MV-4-11 (cell line): ENCODE measurements at places on chromosomes 4 and X.

DNA sequence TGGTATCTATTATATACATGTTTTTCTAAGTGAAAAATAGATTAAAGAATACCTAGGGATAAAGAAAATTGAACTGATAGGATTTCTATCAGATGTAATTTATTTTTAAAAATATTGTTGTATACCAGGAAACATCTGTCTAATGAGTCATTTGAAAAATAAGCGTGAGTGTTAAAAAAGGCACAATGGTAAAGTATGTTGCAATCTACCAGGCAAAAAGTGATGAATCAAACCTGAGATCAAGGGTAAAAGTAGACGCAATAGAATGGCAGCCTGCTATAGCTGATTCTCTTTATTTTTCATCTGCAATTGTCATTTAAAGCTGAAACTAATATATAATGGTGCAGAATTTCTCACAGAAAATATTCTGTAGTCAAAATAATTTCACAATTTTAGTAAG lies 1119.6 kb downstream of the PCDH18 start:
- DNase-seq = no peak

- no peak for DNase-seq
Observed at GRCh38 chrX:79623098-79623762, 256.1 kb upstream of the ITM2A start.

GRCh38 chr4:142815834-142816233 lies 30.3 kb downstream of the INPP4B start:
- DNase-seq = peak; percentile 69

DNA sequence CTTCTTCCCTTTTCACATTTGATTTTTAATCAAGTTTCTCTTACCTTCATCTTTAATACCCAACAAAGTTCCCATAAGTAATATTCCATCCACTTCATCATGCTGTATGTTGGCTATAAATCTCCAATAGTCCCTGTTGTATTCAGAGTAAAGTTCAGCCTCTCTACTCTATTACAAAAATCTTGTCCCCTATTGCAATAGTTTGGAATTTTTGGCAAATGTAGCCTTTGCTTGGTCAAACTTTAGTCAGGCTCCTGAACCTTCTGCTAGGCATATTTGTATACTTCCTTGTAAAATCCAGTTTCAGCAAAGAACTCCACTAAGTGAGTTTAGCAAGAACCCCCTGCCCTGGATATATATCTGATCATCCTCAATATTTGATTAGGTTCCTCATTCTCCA lies 54.0 kb upstream of the PACRGL start:
- no peak for DNase-seq

- DNase-seq = no peak
Observed at GRCh38 chr4:41912546-41912945, 22.7 kb upstream of the TMEM33 start.

DNA sequence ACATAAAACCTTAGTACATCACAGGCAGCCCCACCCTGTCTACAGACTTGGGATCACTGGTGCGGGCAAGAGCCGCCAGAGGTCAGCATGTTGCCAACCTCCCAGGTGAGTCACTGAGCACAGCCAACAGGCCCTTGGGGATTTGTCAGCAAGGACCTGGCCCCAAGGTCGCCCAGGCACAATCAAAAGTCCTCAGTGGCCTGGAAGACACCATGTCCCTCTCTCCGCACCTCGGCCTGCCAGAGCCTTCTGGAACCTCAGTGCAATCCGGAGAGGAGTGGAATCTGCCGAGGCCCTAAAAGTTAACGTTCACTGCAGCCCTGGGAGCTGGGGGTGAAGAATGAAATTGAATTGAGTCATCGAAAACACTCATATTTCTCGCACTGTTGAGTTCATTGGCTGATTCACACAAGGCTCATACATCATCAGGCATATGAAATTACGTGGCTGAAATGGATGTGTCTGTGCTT lies 74.3 kb downstream of the WFS1 start:
- DNase-seq = no peak

DNA sequence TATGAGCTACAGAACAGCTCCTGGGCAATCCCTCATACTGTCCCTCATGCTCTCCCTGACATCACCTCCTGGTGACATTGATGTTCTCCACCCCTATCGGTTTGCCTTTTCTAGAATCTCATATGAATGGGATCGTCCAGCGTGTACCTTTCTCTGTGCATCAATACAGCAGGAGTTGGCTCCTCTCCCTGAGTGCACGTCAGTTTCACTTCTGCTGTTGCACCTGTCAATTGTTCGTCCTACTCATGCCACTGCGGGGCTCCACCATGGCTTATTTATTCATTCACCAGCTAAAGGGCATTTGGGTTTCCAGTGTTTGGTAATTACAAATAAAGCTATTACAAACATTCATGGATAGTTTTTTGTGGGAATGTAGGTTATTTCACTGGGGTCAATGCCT lies 269.1 kb upstream of the ZFP42 start:
- DNase-seq = no peak

DNA sequence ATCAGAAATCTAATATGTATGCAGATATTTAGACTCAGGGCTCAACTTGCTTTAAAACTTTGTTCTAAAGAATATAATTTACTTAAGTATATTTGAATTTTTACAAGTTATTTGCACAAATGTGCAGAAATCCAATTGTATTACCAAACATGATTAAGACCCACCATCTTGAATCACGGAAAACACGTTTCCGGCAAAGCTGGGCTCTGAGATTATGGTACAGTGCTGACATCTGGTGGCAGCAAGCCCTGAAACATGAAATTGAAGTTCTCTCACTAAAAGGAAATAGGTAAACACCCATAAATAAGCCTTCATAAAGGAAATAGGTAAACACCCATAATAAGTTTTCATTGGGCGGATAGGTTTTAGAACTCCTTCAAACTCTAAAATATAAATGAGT lies 98.3 kb upstream of the MAOA start:
- peak; percentile 32 for DNase-seq

- DNase-seq = peak; percentile 4
Observed at GRCh38 chrX:20527558-20528011, 260.9 kb upstream of the RPS6KA3 start.

DNA sequence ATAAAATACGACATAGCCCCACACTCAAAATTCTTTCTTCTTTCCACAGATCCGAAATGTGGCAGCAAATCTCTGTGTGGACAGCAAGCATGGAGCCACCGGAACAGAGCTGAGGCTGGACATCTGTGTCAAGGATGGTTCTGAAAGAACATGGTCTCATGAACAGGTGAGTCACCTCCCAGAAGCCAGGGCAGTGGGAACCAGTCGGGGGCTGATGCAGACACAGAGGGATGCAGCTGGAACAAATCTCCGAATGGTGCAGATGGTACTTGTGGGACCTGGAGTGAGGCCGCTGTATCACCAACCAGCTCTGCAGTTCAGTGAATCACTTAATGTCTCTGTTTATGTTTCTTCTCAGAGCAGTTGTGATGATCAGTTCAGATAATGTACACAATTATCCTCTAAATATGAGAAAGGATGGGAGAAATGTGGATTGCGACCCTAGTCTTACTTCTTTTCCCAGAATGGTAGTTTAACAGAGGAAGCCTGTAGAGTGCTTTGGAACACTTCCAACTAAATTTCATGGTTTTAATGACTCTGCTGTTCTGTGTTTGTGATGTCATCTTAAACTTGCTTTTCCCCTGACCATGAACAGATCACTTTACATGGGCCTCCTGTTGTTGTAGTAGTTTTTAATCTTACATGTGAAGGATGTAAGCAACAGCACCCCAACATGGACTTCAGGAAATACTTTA lies 159.3 kb upstream of the GALNT7 start:
- DNase-seq = no peak

DNA sequence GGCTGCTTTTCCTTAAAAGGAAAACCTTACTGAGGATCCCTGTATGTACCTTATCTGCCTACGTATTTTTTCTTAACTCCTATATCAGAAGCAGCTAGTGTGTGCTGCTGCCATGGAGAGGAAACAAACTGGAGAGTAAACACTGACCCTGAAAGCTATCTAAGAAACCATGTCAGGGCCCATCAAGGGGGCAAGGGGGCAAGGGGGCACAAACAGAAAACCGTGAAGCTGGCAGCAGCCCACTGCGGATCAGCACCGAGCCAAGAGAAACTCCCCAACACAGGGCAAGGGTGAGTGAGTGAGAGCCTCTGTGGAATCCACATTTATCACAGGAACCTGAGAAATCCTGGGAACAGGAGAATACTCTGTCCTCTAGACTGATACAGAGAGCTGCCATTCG lies 1204.2 kb downstream of the PCDH18 start:
- DNase-seq = no peak

DNA sequence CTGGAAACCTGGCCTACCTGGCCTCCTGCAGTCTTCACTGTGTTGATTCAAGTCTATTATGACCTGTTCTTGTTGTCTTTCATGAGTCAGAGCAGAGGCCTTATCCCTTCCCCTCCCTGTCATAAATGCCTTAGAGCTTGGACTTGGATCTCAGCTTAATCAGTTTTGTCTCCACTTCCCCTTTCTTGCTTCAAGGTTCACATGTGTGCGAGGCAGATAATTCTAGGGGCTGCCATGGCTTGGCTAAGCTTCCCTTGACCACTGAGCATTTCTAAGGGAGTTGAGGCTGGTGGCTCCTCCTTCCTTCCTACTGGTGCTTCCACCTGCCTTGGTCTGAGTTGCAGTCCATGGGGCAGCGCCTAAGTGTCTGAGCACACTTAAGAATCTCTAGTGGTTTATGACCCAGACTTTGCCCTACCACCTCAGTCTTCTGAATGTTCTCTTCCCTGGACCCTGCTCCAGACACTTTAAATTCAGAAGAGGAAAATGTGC lies 1.7 kb upstream of the HEPH start:
- peak; percentile 85 for DNase-seq

DNA sequence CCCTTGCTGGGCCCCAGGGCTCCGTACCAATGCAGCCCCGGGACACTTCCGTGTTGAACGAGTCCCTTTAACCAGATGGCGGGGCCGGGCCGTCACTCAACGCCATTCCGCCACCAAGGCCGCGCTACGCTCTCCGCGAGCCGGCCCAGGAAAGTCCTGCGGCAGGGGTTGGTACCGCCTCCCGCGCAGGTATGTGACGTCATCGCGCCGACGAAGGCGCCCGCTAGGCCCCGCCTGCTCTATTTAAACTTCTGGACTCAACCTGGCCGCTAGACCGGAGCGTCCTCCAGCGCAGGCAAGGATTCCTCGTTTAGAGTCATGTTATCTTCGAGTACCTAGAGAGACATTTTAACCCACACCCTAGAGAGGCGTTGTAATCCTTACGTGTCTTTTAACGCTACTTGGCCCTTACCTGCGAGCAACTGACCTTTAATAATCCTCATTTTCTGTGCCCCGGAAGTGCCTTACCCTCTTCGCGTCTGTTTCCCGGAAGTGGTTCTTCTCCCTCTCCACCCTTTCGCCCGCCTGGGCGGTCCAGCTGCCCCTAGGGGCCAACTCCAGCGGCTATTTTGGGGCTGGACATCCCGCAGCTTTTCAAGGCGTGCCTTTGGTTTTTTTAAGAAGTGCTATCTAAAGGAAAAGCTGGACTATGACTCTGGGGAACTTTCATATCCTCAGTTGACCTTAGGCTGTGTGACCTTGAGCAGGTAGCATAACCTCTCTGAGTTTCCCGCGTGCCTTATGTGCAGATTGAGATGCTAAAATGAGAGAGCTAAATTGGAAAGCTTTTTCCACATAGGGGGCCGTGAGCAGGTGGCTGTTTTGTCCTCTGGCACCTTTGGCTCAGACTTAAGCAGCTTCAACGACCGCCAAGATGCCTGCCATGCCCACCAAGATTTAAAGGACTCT lies at the start of gene PNPLA4:
TSS of gene PNPLA4 (minus strand) at position 155 of the 909 bp plus-strand sequence. CDS start 1,294 bp downstream, outside the sequence.
- DNase-seq = peak; percentile 77

DNA sequence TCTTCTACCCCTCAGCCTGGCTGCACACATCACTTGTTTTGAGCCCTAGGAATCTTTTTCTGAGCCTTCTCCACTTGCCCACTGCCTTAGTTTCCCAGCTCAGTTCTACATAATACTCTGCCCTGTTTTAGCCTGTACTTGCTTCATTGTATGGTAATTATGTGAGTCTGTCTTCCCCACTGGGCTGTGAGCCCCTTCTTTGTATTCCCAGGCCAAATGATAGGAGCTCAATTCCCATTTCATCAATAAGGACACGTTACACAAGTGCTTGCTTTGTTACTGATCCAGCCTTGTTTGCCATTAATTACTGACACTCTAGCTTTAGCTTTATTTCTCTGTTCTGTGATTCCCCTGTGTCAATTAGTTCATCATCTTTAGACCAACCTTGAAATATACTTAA lies 28.1 kb downstream of the KIT start:
- no peak for DNase-seq

DNA sequence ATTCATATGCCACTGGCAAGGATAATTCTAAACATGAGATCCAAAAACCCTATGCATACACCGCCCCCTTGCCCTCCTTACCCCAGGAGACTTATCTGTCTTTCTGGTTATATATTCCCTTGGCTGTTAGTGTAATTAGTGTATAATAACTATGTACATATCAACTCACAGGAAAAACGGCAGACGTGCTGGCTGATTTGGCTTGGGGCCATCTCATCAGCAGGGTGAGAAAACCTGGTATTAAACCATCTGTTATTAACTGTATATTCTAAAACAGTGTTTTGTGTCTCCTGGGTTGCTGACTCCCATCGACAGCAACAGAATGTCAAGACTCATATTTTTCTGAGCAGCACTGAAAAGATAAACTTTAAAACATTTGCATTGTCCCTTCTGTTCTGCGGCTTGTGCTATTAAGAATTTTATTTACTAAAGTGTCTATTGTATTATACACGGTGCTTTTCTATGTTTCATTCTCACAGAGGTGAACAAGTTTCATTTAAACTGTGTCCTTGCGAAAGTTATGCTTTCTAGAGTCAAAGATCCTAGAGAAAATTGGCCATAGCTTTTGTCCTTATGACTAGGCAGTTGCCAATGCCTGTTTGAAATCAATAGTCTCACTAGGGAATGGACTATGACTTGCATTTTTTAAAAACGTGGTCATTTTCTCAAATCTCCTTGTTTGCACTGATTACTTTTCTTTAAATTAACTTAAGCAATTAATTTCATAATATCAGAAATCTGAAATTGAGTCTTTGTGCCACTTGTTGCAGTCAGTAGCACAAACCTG lies 211.5 kb upstream of the MID1 start:
- no peak for DNase-seq

- DNase-seq = no peak
Observed at GRCh38 chrX:84258708-84259107, 70.7 kb upstream of the RPS6KA6 start.

- DNase-seq = peak; percentile 7
Observed at GRCh38 chr4:73606465-73606974, 13.7 kb downstream of the RASSF6 start.

DNA sequence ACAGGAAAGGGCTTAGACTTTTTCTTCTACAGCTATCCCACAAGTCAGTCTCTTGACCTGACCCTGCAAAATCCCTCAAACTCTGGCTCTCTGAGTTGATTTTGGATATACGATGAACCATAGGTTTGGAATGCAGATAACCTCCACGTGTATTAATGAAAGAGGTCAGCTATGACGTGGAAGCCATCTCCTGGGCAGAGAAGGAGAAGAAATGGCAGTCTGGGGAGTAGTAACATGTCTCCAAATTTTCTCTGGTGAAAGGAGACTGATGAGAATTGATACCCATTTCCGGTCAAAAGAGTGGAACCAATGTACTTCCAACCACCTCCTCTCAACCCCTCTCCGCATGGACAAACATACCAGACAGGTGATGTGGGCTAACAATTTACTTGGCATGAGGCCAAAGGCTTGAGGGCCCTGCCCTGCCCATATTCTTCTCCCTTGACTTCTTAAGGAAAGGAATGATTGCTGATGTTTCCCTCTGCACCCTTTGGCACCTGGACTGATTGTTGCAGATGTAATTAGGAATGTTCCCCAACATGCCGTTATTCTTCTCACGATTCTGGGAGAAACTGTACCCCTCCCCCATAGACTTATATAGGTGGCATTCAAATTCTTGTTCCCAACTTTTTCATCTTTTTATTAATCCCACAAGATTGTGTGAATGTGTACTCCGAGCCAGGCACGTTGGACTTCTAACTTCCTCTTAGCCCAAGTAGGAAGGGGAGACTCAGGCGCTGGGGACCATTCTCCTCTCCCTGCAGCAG lies 580 bp upstream of the PLS3 start:
- DNase-seq = no peak
